Dermis lymphatic vessel endothelial cell (primary cell): ENCODE measurements at places on chromosomes 3 and 15. TPM values are rescaled to one million over a fixed set of nuclear protein-coding genes. Genes with fewer than 3 reads are reported as not detected.

Gene FOXB1
- not detected in 2 replicates for total RNA-seq

Gene POPDC2
- 0.17 and 0.33 TPM in 2 replicates for total RNA-seq

Gene KLHL6
- total RNA-seq, result 0.26 and 0.33 TPM in 2 replicates

Gene TOP2B
- total RNA-seq, result 69.1 and 113 TPM in 2 replicates

Gene KNG1
- not detected in 2 replicates for total RNA-seq

Gene SNRPA1
- 11.1 and 13.5 TPM in 2 replicates for total RNA-seq

Gene DNAJA4
- 0.86 and 1.3 TPM in 2 replicates for total RNA-seq

Gene ADGRG7
- total RNA-seq, result not detected in 2 replicates

Gene CD200R1
- not detected in 2 replicates for total RNA-seq

Gene GPR160
- total RNA-seq, result 1.2 TPM in 2 replicates

Gene LCTL
- total RNA-seq, result 0.43 TPM in 1 of 2 replicates, not detected in the other

Gene PARP16
- 1.9 and 2.1 TPM in 2 replicates for total RNA-seq
